ENCODE measurements at places on chromosomes 6 and 20.

DNA sequence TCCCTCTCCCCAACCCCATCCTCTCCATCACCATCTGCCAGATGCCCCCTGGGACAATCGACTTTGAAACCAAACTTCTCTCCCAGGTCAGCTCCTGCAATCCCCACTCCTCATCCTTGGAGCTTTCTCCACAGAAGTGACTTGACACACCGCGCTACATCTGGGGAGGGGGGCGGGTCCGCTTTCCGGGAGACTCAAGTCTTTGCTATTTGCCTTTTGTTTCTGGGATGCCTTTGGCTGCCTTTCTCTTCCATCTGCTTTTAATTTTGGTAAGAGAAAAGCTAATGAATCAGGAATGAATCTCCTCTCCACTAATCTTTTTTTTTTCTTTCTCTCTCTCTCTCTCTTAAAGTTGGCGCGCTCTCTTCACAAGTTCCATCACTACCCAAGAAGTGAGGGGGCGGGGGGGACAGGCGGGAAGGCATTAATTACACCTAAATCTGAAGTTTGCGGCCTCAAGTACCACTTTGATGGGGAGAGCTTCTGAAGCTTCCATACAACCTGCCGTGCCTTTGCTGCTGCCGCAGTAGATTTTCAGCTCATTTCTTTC lies 664 bp upstream of the TPBG start:
- no peak for DNase-seq

DNA sequence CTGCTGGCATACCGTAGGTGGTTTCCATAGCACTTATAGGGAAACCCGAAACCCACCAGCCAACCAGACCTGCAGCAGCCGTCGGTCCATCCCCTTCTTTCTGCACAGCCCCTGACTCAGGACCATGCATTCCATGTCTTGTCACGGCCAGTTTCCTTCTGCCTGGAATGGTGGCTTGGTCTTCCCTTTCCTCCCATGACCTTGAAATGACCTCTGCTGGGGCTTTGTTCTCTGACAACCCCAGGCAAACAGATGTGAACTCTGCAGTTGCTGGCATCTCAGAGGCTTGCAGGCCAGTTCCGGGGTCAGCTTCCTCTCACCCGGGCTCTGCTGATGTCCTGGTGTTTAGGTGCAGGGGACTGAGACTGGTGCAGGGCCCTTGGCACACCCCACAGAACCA lies 250.8 kb downstream of the SMOC2 start:
- DNase-seq: no peak

DNA sequence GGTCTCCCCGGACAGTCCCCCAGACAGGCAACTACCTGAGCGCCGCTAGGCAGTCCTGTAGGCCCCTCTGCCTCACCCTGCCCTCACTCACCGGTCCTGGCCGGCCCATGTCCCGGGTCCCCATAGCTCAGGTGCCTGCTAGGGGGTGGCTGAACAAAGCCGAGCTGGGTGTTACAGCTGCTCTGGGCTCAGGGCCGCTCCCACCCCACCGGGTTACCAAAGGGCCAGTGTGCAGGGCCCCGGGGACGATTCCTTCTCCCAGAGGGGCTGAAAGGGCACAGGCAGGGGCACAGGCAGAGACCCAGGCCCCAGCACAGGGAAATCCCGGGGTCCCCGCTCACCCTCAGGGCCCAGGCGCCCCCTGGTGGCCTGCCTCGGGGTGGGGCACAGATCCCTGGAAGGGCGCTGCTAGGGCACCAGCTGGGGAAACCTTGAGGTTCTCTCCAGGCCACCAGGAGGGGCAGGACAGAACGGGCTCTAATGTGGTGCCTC lies 118.4 kb downstream of the GRM4 start:
- DNase-seq: no peak

DNA sequence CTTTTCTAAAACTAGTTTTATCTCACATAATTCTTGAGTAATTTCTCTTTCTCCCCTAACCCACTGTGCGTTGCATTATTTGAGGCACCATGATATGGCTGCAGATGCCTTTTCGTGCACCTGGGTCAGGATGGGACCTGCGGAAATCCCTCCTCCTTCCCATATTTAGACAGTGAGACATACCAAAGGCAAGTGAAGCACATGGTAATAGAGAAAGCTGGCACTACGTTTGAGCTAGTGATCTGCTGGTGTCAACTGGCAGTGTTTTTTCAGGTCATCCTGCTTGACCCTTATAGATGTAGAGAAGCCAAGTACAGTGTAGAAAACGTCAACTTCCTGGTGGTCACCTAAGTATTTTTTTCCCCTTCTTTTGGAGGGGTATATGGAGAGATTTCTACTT lies 71.7 kb downstream of the FOXO3 start:
- DNase-seq: no peak

- DNase-seq: no peak
Observed at GRCh38 chr20:61931476-61932198, 134.0 kb downstream of the TAF4 start.

DNA sequence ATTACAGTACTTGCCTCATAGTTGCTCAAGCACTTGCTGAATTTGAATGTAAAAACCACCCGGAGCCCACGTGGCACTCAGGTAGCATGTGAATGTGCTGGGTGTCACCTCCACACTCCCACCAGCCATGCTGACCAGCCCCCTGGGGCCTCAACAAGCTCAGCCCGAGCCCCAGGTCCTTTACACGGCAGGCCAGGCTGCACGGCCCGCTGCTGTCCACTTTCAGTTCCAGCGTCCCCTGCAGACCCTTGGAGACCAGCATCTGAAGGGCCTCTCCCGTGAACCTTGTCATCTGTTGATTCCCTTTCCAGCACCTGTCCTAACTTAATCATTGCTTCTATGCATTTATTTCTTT lies 33.3 kb upstream of the ZBP1 start:
- no peak for DNase-seq

GRCh38 chr6:26372308-26373144 lies 7.5 kb downstream of the BTN3A2 start:
- no peak for DNase-seq

DNA sequence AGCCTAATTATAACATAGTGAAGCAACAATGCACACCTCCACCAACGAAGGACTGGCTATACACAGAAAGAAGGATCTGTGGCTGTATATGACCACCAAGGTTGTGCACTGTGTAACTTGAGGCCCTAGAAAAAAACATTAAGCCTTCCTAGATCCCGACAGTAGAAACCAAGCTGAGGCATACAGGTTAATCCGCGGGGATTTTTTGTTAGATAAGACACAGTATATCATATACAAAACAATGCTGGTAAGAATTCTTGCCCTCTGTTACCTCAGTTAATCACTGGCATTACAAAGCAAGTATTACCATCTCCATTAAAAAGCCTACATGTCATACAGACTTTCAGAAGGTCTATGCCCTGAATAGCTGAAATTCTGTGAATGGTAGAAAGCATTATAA lies 228.8 kb downstream of the TBC1D32 start:
- no peak for DNase-seq

DNA sequence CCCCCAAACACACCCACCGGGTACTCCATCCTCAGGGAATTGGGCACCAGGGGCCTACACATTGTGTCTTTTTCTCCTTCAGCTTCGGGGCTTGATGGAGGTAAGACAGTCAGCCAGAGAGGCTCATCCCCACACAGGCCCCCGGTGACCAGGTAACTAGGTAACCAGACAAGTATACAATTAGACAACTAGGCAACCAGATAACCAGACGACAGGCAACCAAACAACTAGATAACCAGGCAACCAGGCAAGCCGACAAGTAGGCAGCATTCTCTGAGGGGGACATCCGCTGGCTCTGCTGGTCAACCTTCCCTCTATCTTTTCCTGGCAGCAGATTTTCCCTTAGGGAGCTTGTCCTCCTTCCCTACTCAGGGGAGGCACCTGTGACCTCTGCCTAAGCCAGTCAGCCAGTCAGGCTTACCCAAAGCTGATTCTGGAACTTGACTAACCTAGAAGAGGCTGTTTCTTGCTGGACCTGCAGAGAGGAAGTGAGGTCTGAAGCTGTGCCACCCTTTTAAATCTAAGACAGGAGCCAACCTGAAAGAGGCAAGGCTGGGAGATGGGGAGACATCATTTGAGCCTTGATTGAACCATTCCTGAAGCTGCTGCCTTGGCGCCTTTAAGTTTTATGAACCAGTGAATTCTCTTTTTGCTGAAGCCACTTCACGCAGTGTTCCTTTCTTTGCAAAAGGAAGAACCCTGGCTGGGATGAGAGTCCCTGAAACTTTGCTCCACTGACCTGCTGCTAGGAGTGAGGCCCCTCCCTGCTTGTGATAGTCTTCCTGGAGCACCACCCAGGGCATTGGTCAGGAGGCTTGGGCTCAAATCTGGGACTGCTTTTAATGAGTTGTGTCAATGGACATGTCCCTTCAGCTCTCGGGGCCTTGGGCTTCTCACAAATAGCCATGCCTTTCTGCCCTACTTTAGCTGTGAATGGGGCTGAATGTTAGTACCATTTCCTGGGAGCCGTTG lies 96.4 kb upstream of the RNF24 start:
- no peak for DNase-seq

DNA sequence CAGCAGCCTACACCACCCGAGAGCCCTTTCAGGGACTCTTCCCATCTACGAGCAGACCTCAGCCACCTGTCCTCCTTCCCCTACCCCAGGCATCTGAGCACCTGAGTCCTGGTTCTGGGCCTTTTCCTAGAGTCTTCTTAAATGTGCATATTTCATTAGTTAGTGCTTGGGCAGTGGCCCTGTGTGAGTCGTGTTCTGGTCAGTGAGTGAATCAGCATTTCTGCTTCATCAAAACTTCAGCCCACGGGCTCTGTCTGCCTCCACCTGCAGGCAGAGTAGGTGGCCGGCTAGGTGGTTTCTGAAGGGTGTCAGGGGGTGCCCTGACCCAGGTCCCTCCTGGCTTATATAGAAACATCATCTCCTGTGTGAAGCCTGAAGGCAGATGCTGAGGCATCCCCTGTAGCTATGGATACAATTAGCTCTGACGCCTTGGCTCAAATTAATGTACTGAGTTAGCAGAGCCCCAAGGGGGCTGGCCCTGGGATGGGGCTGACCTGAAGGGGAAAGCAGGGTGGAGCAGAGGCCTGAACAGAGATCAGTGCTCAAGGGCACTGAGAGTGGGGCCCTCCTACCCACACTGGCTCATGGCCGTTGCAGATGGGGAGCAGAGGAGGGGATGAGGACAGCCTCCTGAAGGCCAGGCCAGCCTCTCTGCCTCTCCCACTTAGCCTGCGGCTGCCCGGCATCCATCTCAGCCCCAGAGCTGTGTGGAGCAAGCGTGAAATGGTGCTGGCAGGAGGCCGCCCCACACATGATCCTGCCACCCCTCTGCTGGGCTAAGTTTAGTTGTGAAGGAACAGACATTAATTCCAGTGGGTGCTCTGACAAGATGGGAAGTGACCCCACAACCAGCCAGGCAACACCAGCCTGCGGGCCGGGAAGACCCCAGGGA lies 13.6 kb downstream of the IP6K3 start:
- no peak for DNase-seq

DNA sequence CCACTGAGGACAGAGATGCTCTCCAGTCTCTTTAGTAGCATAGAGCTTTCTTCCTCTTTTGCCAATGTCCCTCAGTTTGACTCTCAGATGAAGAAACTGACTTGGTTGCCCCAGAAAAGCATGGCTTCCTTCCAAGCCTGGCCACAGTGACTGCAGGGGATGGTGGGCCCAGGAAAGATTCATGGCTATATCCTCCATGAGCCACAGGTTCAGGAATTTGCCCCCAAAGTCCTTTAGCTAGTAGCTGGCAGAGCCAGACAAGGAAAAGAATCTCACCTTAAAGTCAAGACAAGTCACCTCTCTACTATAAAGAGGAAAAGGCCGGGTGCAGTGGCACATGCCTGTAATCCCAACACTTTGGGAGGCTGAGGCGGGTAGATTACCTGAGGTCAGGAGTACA lies 43.4 kb downstream of the TRAM2 start:
- no peak for DNase-seq

DNA sequence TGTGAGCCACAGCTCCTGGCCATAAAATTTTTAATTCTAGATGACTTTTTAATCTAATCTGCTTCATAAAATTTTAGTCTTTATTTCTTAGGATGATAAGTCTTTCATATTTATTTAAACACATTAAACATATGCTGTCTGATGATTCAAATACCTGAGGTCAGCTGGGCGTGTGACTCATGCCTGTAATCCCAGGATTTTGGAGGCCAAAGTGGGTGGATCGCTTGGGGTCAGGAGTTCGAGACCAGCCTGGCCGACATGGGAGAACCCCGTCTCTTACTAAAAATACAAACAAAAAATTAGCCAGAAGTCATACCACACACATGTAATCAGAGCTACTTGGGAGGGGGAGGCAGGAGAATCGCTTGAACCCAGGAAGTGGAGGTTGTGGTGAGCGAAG lies 53.1 kb downstream of the RBM24 start:
- DNase-seq: no peak

- DNase-seq: no peak
Observed at GRCh38 chr6:27321370-27321769, 9.3 kb upstream of the POM121L2 start.

- DNase-seq: no peak
Observed at GRCh38 chr6:70094156-70094555, 208.7 kb downstream of the COL9A1 start.

- no peak for DNase-seq
Observed at GRCh38 chr6:33166363-33166762, 25.9 kb downstream of the COL11A2 start.

DNA sequence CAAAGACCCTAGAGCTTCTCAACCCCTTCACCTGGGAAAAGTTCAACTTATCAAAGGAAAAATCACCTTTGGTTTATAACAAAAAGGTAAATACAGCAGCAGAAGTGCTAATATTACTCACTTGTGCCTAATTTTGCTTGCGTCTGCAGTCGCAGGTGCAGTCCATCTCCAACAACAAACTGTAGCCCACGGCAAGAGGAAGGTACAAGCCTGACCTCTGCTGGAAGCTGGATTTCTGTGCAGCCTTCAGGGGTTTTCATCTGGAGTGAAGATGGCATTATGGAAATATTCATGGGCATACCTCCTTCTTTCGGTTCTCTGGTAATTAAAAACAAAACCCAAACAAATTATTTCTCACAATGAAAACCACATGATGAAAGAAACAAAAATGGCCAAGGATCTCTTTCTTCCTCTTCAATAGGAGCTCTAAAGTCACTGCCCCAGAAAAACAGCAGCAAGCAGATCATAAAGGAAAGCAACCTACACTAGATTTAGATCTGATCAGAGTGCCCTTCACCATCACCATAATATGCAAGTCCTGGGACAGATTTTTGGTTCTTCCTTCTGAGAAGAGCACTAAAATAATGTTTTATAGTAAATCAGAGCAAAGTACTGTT lies 7.8 kb downstream of the UBE3D start:
- peak; percentile 1 for DNase-seq

DNA sequence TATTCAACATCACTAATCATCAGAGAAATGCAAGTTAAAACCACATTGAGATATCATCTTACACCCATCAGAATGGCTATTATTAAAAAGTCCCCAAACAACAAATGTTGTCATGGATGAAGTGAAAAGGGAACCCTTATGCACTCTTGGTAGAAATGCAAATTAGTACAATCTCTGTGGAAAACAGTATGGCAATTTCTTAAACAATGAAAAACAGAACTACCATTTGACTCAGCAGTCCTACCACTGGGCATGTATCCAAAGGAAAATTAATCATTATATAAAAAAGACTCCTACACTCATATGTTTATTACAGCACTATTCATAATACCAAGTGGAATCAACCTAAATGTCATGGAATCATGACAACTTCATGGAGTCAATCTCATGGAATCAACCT lies 611.3 kb upstream of the GJE1 start:
- DNase-seq: no peak

- DNase-seq: no peak
Observed at GRCh38 chr6:82396964-82397751, 33.5 kb downstream of the TPBG start.

Measured in NCI-H187 (cell line).